KBM-7 (cell line): ENCODE measurements at places on chromosomes 4 and X.

DNA sequence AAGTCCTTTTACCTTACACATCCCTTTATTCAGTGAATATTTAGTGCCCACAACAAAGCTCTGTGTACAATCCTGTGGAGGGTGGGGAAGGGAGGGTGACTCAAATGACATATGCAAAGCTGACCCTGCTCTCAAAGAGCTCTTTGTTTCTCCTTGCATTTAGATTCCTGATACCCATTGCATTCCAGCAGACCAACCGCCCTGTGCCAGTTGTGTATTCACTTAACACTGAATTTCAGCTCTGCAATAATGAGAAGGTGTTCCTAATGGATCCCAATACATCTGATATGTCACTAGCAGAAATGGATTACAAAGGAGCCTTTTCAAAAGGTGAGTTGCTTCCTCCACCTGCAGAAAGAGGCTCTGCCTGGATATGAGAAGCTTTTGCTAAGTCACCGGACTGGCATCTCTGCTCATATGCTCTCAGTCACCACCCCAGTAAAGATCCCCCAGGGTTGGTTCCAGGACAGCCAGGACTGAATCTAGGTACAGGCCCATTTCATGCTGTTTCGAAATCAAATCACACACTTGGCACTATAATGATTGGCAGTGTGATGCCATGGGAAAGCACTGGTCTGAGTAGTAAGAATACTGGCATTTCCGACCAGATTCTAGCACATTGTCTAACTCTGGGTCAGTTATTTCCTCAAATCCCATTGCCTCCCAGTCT, 17.1 kb upstream of the ANXA3 start:
- DNase-seq = no peak

- DNase-seq = no peak
Observed at GRCh38 chr4:53511014-53511413, 80.3 kb downstream of the LNX1 start.

GRCh38 chr4:94345266-94345665, 2.6 kb upstream of the HPGDS start:
- DNase-seq = peak; percentile 41

GRCh38 chr4:36029951-36030350, 214.4 kb downstream of the ARAP2 start:
- DNase-seq = no peak

- no peak for DNase-seq
Observed at GRCh38 chr4:82519072-82519471, 42.7 kb downstream of the TMEM150C start.

- DNase-seq = no peak
Observed at GRCh38 chrX:47217121-47217851, 1.2 kb upstream of the CDK16 start.

DNA sequence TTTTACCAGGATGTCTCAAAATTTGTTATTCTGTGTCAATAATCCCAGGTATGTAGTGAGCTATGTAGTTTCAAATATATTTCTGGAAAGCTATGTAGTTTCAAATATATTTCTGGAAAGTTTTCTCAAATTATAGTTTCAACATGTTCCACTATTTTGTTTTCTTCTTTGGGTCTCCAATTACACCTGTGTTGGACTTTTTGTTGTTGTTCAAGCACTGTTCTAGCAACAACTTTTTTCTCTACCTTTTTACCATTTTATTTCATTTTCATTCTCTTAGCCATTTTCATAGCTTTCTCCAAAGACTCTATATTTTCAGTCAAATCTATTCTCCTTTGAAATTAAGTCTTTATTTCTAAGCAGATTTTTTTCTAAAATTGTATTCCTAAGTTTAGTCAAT, 88.4 kb downstream of the LCORL start:
- DNase-seq = no peak

GRCh38 chr4:24108567-24108966, 218.7 kb upstream of the PPARGC1A start:
- no peak for DNase-seq

GRCh38 chr4:5224340-5224739, 173.1 kb downstream of the STK32B start:
- DNase-seq = no peak

GRCh38 chr4:2671267-2671895, 84.8 kb downstream of the TNIP2 start:
- no peak for DNase-seq

GRCh38 chrX:150649096-150649870, 43.9 kb upstream of the MTMR1 start:
- no peak for DNase-seq

DNA sequence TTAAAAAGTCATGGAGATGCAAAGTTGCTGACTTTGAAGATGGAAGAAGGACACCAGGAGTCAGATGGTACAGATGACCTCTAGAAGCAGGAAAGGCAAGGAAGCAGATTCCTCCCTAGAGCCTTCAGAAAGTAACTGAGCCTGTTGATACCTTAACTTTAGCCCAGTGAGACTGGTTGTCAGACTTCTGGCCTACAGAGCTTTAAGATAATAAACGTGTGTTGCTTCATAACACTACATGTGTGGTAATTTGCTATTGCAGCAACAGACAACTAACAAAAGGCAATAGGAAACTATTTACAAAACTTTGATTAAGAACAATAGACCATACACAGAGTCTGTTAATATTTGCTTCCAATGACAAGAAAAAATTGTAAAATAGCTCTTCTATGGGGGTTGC, 102.0 kb upstream of the USP38 start:
- no peak for DNase-seq

DNA sequence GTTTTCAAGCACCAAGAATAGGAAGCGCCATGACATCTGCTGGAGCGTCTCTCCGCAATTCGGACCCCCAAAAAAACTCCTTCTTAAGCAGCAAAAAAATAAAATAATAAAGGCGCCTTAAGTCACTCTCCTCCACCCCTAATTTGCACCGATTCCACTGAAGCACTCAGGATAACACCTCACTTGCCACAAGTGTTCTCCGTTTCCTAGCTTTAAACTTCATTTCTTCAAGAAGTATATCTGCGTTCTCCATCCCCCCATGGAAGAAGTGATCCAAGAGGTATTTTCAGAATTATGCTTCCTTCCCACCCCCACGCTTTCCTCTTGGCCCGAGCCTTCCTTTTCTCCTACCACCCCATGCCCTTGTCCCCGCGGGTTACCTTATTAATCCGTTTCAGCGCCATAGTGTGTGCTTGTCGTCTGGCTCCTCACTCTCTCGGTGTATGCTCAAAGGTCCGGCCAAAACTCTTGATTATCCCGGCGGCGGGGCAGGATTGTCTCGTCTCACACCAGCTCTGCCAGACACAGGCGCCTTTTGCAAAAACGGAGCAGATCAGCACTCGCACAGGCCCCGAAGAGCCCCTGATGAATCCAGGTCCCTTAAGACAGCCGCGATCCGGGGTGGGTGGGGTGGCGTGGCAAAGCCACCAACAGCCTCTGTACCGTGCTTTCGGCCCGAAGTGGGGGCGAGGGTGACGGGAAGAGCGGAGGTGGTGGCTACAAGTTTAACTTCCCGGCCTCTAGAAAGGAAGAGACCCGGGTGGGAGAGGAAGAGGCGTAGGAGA, 1.1 kb downstream of the UBE2D3 start:
- DNase-seq = peak; percentile 26

DNA sequence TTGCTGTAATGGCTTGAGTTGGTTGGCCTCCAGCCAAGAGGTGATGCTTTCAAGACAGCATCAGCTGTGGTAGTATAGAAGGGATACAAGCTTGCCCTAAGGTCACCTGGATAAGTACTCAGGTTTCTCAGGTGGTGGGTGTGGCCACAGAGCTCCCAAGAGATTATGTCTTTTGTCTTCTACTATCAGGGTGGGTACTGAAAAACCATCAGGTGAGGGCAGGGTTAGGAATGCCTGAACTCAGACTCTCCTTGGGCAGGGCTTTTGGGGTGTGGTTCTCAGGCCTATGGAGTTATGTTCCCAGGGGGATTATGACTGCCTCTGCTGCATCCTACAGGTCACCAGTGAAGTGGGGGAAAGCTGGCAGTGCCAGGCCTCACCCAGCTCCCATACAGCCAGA, 654.6 kb upstream of the GALNT7 start:
- no peak for DNase-seq

DNA sequence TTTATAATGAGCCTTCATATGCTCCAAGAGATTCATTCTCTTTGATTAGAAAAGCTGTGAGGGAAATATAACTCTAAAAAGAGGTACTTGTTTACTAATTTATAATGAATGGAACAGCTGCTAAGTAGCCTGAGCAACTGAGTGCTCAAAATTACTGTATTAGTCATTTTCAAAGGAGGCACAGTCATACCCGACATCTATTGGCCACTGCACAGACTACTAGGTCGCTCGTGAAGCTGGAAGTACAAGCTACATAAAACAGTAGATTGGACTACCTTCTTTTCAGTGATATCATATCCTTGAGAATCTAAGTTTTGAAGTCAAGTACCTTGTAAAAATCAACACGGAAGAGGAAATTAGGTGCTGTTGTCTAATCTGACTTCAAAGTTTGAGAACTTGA, 52.0 kb upstream of the GLRB start:
- no peak for DNase-seq

- DNase-seq = peak; percentile 36
Observed at GRCh38 chr4:185859111-185859510, 47.1 kb upstream of the SORBS2 start.
